Activated naive CD4-positive, alpha-beta T cell treated with anti-CD3 and anti-CD28 coated beads, Interleukin-2, amount 50 U/mL, for 72 hours (primary cell): ENCODE measurements at places on chromosomes 4 and X. TPM values are rescaled to one million over a fixed set of nuclear protein-coding genes. Genes with fewer than 3 reads are reported as not detected.

- DNase-seq, result no peak
Observed at GRCh38 chr4:106369456-106370060, 980 bp upstream of the GIMD1 start.

- no peak for DNase-seq
Observed at GRCh38 chr4:8356856-8357255, 83.7 kb downstream of the ACOX3 start.

DNA sequence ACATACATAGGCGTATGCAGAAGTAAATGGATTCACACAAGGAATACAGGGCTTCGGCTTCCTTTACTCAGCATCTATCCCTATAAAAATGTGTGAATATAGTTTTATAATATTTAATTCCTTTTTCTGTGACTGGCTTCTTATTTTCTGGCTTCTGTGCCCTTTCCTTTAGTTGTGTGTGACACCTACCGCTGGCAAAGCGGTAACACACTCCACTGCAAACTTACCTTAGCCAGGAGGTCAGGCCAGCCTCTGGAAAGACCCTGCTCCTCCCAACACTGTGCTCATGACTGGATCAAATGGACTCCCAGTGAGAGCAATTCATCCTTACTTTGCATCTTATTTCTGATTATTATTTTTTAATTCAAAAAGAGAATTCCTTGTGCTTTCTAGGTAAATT lies 244.2 kb downstream of the ANK2 start:
- no peak for DNase-seq

GRCh38 chr4:110639207-110640090 lies 16.6 kb upstream of the PITX2 start:
- DNase-seq, result no peak

GRCh38 chr4:95165926-95166524 lies 382.7 kb downstream of the UNC5C start:
- no peak for DNase-seq

GRCh38 chr4:142656178-142656577 lies 189.9 kb downstream of the INPP4B start:
- DNase-seq, result no peak

GRCh38 chrX:135408794-135409193 lies 12.9 kb upstream of the SMIM10L2A start:
- DNase-seq, result no peak

DNA sequence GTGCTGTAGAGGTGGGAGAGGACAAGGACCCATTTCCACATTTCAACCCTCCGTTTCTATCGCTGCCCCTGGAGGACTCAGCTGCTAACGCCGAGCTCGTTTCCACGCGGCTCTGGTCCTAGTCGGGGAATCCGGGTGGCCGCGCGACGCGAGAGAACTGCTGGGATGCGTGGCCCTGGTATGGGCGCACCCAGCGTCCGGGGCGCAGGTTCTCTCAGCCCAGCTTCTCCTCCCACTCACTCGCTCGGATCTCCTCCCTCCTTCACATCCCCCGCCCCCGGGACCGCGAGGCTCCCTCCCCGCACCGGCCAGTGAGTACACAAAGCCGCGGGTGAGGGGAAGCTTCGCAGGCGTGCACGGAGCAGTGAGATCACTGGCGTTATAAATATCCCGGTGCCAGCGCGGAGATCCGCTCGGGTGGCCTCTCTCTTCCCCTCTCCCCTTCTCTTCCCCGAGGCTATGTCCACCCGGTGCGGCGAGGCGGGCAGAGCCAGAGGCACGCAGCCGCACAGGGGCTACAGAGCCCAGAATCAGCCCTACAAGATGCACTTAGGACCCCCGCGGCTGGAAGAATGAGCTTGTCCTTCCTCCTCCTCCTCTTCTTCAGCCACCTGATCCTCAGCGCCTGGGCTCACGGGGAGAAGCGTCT lies at the start of gene FGF5:
FGF5 (plus strand) TSS at position 412 of the 649 bp plus-strand sequence; CDS start at position 573, 161 bp downstream.
- peak; percentile 48 for DNase-seq

The SERPINA7 gene
- total RNA-seq, result not detected
